ENCODE measurements at places on chromosomes 11 and 22.

DNA sequence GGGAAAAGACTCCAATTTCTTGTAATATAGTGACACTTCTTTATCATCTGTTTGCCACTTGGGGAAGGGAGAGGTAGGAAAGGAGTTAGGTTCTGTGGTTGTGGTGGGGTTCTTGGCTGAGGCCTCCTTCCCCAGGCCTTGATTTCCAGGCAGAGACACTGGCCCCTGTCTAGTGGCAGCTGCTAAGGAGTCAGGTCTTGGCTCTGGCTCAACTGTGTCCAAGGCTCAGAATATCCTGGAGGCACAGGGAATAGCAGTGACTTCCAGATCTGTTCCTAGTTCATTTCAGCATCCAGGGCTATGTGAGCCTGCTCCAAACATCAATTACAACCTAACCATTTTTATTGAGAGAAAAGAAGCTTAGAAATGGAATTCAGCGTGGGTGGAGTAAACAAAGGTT, 29.5 kb downstream of the PPFIBP2 start:
- DNase-seq = no peak

GRCh38 chr11:118147502-118147901, 5.1 kb downstream of the SCN4B start:
- DNase-seq = no peak

DNA sequence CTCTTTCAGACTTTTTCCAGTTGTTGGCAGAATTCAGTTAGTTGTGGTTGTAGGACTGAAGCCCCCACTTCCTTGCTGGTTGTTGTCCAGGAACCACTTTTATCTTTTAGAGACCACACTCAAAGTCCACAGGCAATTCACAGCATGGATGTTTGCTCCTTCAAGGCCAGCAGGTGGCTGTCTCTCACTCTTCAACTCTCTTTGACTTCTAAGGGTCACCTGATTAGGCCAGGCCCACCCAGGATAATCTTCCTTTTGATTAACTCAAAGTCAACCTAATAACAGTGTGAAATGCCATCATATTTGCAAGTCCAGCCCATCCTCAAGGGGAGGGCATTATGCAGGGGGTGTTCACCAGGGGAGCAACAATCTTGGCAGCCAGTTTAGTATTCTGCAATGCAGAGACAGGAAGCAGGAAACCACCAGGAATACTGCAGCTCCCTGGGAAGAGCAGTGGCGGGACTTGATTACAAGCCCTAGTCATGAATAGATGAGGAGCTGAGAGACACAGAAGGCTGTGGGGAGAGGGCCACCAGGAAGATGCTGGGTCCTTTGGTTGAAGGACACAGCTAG, 52.4 kb downstream of the LRRC74B start:
- no peak for DNase-seq

- DNase-seq = no peak
Measured at GRCh38 chr11:19451609-19452008, 210.9 kb upstream of the E2F8 start.

- DNase-seq = no peak
Measured at GRCh38 chr11:28793282-28793738, 685.1 kb downstream of the METTL15 start.

- DNase-seq = no peak
Measured at GRCh38 chr11:67558084-67558772, 25.4 kb upstream of the GSTP1 start.

DNA sequence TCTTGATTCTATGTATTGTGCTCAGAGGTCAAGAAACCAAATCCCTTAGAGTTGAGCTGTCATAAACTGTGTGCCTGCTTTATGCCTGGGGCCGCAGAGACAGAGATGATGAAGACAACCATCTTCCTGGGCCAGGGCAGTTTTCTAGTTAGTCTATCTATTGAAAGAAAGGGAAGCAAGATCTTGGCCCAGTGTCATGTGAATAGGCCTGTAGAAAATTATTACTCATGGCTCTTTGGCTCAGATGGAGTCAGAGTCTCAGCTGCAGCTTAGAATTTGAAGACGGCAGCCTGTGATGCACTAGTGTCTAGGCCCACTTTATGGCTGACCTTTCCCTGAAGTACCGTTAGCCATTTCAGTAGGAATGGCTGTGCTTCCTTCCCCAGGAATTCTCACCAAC, 112.0 kb downstream of the DBX1 start:
- no peak for DNase-seq

DNA sequence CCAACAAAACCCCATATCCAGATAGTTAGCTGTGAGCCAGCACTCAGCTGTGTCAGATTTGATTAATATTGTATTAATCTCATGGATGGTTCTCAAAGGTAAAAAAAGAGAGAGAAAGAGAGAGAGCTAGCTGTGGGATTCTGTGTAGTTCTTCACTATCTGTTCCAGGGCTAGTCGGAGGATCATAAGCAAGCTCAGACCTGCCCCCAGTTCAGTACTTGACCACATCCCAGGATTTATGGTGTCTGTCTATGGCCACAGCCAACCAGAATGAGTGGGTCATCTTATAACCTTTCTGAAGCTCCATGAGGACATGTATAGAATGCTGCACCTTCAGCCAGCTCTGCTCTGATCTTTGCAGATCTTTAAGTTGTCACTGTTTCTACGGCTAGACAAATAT, 13.5 kb upstream of the B3GNT6 start:
- DNase-seq = no peak

DNA sequence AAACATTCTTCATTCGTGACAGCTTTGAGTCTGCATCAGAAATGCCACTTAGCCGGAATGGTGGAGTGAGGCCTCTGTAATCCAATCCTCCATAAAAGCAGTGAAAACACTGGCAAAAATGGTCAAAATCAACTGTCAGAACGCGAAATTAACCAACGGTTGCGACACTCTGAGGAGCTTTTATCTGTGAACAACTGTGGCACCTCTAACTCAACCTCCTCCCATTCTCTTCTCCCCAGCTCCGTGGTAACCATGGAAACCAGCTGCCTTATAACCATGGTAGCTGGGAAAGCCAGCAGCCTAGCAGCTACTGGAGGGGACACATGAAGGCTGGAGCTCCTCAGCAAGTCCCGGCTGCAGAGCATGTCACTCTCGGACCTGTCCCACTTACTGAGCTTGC, 20.3 kb downstream of the AP2A2 start:
- DNase-seq = no peak

DNA sequence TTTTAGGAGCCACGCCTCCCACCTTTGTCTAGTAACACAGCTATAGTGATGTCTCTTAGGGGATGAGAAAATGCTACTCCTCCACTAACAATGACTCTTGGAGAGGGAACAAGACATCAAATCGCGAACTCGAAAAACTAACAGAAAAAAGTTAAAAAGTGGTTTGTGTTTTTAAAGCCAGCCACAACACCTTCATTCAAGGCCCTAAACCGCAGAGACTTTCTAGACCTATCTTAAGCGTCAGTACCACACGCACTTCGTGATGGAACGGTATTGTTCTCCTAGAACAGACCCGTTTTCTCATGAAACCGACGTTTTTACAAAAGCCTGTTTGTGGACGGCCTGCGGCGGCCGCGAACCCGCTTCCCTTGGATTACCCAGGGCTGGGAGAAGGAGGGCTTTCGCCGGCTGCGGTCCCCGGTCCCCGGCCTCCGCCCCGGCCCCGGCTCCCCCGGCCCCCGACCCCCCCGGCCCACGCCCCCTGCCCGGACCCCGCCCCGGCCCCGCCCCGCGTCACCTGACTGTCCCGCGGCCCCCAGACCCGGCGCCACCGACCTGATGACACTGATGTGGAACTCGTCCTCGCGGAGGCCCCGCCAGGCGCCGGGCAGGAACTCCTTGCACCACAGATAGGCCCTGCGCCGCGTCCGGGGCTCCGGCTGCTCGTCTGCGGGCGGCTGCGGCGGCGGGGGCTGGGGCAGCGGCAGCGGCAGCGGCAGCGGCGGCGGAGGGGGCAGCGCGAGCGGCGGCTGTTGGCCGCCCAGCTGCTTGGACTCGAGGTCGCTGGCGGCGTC, 718 bp downstream of the CHKA start:
- peak; percentile 57 for DNase-seq

DNA sequence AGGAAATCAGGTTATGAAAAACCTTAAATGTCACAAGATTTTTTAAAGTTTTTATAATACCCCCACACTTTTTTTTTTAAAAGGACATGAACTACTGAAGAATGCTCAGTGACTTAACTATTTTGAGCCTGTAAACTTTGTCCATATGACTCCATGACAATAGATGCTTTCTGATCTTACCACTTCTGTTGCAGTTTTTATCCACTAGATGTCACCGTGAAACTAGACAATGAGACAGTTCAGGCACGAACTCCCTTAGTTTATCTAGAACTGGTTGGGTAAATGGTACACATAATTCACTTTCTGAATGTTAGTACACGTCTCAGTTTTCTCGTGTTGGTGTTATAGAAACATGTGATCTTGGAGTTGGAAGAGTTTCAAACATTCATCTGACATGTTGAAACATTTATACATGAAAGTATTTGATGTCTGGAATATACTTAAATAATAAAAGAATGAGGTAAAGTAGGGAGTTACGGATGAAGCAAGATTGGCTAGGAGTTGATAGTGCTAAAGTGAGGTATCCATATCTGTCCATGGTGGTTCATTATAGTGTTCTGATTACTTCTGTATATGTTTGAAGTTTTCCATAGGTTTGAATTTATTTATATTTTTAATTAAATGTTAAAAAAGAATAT, 8.1 kb downstream of the CCDC15 start:
- DNase-seq = no peak

GRCh38 chr11:118167906-118168305, 8.5 kb downstream of the SCN2B start:
- no peak for DNase-seq

GRCh38 chr22:27597703-27598444, 203.7 kb downstream of the MN1 start:
- DNase-seq = peak; percentile 6

- no peak for DNase-seq
Measured at GRCh38 chr11:78438298-78438975, 20.8 kb upstream of the GAB2 start.

DNA sequence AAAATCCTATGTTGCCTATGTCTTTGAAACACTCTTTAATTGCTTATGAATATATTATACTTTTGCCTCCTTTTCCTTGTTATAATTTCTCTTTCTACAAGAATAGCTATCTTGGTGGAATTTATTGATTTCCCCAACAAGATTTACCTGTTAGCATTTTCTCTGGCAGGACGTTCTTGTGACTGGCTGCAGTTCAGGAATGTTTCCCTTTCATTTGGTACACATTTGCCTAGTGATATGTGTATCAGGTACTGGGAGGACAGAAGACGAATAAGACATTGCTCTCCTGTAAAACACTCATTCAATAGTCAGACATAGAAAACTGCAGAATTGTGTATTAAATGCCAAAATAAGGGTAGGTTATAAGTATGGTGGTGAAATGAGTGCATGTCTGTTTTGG, 279.9 kb downstream of the FAT3 start:
- no peak for DNase-seq

GRCh38 chr11:62116451-62116850, 7.4 kb upstream of the INCENP start:
- no peak for DNase-seq

DNA sequence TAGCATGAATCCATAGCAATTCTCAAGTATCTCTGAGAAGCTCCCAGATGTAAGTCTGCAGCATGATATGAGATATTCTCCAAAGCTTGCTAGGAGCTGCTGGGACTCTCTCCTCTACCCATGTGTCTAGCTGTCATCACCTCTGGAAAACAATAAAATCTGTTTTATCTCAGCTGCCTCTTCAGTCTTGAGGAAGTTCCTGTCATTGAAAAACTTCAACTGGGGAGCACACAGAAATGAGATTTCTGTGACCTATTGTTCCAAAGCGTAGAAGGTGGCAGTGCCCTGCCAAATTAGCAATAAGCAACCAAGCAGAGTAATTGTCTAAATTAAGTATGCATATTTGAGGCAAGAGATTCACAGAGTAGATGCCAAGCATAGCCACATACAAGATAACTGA, 1380.6 kb upstream of the RAG2 start:
- no peak for DNase-seq
